ENCODE measurements at places on chromosomes 5 and 9.
A peak's percentile ranks its signal among the peaks of the same experiment; 100 is the strongest.

DNA sequence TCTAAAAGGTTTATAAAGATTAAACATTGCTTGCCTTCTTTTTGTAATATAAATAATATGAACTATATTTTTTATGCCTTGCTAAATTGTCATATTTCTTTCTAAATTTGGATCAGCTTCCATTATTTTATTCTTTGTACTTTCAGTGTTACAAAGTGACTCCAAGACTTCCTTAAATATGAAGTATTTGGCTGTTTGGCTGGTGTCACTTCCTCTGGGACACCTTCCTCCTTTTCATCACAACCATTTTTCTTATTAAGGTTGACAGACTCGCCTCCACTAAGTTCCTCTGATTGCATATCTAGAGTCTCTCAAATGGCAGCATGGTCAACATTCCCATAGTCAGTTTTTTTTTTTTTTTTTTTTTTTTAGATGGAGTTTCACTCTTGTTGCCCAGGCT lies 73.8 kb upstream of the SLC1A1 start:
- no peak for DNase-seq

DNA sequence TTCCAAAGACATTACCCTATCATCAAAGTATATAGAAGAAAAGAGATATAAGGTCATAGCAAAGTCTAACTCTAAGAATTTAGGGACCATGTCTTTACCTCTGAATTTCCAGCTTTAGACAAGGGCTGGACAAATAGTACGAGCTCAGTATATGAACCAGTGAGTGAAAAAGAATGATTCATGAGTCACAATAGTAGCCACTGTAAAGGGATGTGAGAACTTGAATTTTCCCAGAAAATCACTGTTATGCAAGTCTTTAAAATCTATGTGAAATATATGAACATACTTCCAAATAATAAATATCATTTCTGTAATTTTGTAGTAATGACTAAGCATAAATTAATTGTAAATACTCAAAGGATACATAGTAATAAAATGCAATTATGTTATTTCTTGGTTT lies 305.9 kb upstream of the PRR16 start:
- DNase-seq, result no peak

DNA sequence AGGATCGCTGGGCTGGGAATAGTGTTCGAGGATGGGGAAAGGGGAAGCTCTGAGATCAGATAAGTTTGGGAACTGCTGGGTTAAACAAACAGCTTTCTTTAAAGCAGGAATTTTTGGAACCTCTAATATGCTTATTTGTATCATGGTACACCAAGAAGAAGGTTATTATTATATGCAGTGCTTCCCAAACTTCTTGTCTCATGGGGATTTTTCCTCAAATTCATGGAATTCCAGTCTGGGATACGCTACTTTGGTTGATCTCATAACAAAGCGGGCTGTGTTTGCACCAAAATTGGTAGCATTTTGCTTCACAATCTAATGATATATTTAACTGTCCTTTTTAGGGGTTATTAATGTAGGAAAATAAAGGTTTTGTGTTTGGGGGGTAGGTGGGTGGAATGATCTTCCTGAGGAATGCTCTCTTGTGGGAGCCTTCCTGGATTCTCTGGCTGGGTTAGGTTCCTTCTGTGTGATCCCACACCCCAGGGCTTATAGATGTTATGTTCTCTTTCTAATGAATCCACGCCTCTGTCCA lies 116.2 kb upstream of the PANK3 start:
- no peak for DNase-seq

GRCh38 chr5:107592515-107592914 lies 78.2 kb downstream of the EFNA5 start:
- DNase-seq, result no peak

DNA sequence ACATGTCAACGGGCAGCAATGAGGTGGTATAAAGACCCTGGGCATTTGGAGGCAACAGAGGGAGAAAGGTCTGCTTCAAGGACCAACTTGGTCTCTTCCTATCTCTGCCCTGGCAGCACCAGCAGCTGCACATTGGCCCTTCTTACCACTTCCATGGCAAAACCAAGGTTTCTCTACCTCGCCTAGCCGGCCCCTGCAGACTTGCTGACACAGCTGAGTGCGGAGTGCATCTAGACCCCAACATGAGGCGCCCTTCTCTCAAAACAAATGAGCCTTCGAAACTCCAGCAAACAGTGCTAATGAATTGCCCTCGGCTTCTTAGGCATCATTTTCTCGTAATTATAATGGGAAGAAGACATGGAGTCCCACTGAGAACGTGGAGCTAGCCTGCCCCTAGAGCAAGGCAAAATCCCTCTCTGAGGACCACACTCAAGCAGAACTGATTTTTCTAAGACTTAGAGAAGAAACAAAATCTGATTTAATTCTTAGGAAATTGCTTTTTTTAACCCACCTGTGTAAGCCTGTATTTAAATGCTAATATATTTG lies 42.1 kb downstream of the KCNMB1 start:
- DNase-seq, result no peak

- no peak for DNase-seq
Observed at GRCh38 chr5:102313912-102314311, 17.8 kb upstream of the SLCO4C1 start.

DNA sequence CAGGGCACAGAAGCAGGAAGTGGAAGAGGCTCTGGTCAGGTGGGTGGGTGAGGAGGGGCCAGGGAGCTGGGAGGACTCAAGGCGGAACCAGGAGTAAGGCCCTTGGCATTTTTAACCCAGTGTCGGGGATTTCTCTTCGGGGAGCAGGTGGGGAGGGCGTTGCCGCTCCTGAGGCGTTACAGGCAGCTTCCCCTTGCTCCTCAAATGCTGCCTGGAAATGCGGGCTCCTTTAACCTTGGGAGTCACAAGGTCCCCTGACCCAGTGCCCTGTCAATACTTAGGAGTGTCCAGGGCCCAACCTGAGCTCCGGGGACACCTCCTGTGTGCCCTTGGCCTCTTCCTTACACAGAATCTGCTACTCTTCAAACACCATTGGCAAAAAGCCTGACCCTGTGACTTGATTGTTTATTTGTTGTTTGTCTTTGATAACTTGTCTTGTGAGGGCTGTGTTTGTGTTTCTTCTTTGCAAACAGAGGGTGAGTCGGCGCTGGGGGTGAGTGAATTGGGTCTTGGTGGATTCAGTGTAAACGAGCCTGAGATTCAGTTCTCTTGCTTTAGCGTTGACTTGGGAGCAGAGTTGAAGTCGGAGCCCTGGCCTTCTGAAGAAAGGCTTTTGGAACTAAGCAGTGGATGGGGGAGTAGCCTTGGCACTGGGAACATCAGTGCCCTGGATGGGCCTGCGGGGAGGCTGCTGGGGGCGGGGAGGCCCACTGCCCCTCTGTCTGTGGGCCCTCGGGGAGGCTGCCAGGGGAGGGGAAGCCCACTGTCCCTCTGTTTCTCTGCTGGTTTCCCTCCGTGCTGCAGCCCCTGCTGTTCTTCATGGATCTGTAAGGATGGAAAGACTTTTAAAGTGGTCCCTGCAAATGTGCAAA lies 300.7 kb upstream of the IRX4 start:
- DNase-seq, result no peak

GRCh38 chr9:100455470-100455869 lies 17.5 kb upstream of the TMEFF1 start:
- DNase-seq, result no peak

- DNase-seq, result no peak
Observed at GRCh38 chr5:123875561-123876275, 363.7 kb downstream of the CSNK1G3 start.

DNA sequence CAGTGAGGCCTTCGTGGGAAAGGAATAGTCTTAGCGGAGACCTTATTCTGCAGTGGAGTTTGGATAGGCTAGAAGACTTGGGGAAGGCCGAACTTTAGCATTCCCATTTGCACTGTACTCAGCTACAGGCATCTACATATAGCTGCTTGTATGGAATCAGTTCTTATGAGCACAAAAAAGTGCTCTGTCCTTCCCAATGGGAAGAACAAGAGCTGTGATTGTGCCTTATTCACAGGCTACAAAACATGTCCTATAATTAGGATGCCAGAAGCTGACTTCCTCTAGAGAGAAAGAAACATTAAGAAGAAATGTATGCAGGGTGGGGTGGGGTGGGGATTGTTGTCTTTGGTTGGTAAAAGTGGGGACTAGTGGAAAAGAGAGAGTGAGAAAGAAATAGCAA lies 154.7 kb downstream of the ATP10B start:
- no peak for DNase-seq

- peak; percentile 85 for DNase-seq
Observed at GRCh38 chr9:6055216-6055615, 39.8 kb upstream of the RANBP6 start.

GRCh38 chr9:135989722-135990467 lies 28.7 kb upstream of the UBAC1 start:
- DNase-seq, result no peak
